ENCODE measurements at places on chromosomes 6 and 20. TPM values are rescaled to one million over a fixed set of nuclear protein-coding genes. Genes with fewer than 3 reads are reported as not detected.

- no peak overlapping the region for H3K4me3 ChIP-seq
- no peaks in the 10 kb centered on the region for H3K36me3 ChIP-seq
- H3K4me1 ChIP-seq, result no peaks in the 10 kb centered on the region
- H3K27ac ChIP-seq, result no peak overlapping the region
These were observed 559 bp upstream of the EYA4 start for GRCh38 chr6:133240511-133241085.

DNA sequence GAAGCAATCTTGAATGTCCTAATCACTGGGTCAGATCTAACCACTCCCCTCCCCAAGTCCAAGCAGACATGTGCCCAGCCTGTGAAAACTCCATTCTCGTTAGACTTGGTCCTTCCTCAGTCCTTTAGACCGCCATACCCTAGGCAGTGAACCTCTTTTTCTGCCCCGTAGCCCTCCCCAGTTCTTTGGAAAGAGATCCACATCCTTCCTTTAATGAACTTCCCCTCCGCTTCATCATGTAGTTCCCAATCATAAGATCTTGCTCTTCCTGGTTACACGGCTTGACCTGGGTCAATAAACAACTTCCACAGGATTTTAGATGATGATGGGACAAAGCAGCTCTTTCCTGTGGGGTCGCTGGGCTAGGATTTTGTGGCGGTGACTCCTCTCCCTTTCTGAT, 9.6 kb downstream of the AHCY start:
- H3K4me3 ChIP-seq, result no peak overlapping the region
- H3K27ac ChIP-seq, result no peak overlapping the region
- no peak for DNase-seq
- H3K36me3 ChIP-seq, result peaks cover 8% of the 10 kb centered on the region

DNA sequence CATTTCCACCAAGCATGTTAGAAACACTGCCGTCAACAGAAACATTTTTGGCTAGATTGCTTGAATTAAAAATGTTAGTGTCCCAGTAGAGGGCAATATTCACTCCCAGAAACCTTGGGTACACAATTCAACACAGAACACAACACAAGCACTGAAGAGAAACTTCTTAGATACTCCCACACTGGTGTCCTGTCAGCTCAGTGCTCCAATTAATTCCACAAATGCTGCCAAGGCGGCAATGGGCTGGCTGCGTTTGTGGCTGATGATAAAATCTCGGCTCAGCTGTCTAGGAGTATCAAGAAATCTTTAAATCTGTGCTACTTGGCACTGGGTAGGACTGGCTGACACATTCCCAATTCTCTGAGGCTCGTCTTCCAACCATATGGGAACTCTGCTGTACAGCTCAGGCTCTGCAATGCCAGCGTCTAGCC, 39.3 kb downstream of the BEND3 start:
- no peaks in the 10 kb centered on the region for H3K27me3 ChIP-seq
- H3K36me3 ChIP-seq, result no peaks in the 10 kb centered on the region
- no peak overlapping the region for H3K27ac ChIP-seq
- H3K4me3 ChIP-seq, result no peak overlapping the region

PLEKHG1 gene
- total RNA-seq, result 0.29 TPM

DNA sequence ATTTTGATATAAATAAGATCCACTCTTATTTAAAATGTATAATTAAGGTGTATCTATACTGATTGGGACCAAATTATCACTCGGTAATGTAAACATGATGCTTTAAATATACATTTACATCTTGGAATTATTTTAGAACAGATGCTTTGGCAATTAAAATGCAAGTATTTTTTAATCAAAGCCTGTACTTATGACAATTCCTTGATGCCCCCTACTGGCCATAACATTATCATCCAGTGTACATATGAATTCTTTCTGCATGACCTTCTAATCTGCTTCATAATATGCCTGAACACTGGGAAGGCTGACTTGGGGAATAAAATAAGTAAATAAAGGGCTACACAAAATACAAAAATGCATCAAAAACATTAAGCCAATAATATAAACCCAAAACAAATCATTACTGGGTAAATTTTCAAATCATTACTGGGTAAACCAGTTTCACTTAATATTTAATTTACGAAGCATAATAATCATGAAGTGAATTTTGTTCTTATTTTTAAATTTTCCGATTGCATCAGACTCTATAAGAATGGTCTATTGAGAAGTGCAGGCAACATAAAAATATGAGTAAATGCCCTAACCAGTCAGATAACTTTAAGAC, 65.1 kb downstream of the CGA start:
- no peak overlapping the region for H3K4me3 ChIP-seq
- H3K36me3 ChIP-seq, result no peaks in the 10 kb centered on the region
- H3K4me1 ChIP-seq, result no peaks in the 10 kb centered on the region
- no peaks in the 10 kb centered on the region for H3K27me3 ChIP-seq
- no peak overlapping the region for H3K27ac ChIP-seq

- no peak overlapping the region for H3K4me3 ChIP-seq
- no peak overlapping the region for H3K27ac ChIP-seq
- no peaks in the 10 kb centered on the region for H3K4me1 ChIP-seq
- peaks cover 20% of the 10 kb centered on the region for H3K27me3 ChIP-seq
These were observed 15.4 kb downstream of the RIN2 start for GRCh38 chr20:19773471-19773870.

DNA sequence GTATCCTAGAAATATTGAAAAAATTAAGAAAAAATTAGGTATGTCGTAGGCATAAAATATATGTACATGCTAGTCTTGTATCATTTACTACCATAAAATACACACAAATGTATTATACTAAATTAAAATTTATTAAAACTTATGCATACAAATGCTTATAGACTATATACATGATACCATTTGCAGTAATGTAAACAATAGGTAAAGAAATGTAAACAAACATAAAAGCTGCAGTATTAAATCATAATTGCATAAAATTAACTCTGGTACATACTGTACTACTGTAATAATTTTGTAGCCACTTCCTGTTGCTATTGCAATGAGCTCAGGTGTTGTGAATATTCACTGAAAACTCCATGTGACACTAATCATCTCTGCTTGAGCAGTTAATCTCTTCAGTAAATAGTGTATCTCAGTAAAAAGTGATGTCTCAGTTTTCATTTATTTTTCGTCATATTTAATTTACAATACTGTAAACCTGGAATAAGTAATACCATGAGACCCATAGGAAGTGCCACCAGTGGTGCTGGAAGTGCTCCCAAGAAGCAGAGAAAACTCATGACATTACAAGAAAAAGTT, 29.3 kb downstream of the RALGAPB start:
- peaks cover 43% of the 10 kb centered on the region for H3K36me3 ChIP-seq
- H3K27me3 ChIP-seq, result no peaks in the 10 kb centered on the region
- H3K4me3 ChIP-seq, result no peak overlapping the region
- H3K4me1 ChIP-seq, result no peaks in the 10 kb centered on the region
- no peak for DNase-seq

DNA sequence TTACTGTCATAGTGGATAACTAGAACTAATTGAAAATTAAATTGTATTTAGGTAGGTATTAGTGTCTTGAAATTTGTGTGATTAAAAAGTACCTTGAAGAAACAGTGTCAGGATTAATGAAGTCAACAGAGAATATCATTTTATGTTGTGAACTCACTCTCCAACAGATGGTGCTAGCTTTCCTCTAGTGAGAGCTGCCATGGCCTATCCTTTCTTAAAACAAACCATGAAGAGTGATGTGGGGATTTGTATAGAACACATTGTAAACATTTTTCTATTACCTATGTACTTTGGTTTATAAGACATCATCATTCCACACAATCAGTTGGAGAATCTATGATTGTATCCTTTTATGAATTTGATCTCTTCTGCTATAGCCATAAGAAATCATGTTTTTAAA, 4.8 kb upstream of the SRSF12 start:
- H3K4me3 ChIP-seq, result no peak overlapping the region
- H3K4me1 ChIP-seq, result peaks cover 5% of the 10 kb centered on the region
- no peaks in the 10 kb centered on the region for H3K36me3 ChIP-seq
- peaks cover 3% of the 10 kb centered on the region for H3K27me3 ChIP-seq

- no peaks in the 10 kb centered on the region for H3K36me3 ChIP-seq
- no peaks in the 10 kb centered on the region for H3K27me3 ChIP-seq
- no peaks in the 10 kb centered on the region for H3K4me1 ChIP-seq
These were observed 15.2 kb downstream of the NPEPL1 start for GRCh38 chr20:58707770-58708169.

IL17F gene
- 241 TPM for total RNA-seq

RAB44 gene
- total RNA-seq, result 4.1 TPM

DNA sequence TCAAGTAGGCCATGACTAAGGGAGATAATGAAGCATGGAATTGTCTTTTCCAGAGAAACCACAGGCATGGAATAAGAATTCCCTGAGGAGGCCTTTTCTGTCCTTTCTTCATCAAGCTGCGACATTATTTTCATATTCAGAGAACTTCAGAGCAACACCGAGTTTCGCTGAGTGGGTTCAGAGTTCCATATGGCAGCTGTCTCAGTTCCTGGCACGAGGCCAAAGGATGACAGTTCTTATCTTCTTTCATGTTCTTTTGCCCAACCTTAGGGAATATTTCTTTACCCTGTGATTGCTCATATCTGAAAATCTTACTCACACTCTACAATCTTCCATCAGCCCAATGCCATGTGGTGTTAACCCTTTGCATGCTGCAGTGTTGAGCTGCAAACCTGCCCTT, 135.3 kb upstream of the BMP2 start:
- no peak overlapping the region for H3K27ac ChIP-seq
- no peaks in the 10 kb centered on the region for H3K27me3 ChIP-seq
- H3K4me1 ChIP-seq, result peaks cover 8% of the 10 kb centered on the region
- no peak overlapping the region for H3K4me3 ChIP-seq
- H3K36me3 ChIP-seq, result no peaks in the 10 kb centered on the region

GRCh38 chr6:76810286-76810685, 653.0 kb downstream of the HTR1B start:
- DNase-seq, result no peak
- peaks cover 7% of the 10 kb centered on the region for H3K36me3 ChIP-seq
- H3K27me3 ChIP-seq, result no peaks in the 10 kb centered on the region

- no peak overlapping the region for H3K27ac ChIP-seq
- no peaks in the 10 kb centered on the region for H3K27me3 ChIP-seq
- no peaks in the 10 kb centered on the region for H3K4me1 ChIP-seq
- H3K36me3 ChIP-seq, result peaks cover 6% of the 10 kb centered on the region
- no peak overlapping the region for H3K4me3 ChIP-seq
These were observed 84.0 kb downstream of the TASP1 start for GRCh38 chr20:13554706-13555105.

DNA sequence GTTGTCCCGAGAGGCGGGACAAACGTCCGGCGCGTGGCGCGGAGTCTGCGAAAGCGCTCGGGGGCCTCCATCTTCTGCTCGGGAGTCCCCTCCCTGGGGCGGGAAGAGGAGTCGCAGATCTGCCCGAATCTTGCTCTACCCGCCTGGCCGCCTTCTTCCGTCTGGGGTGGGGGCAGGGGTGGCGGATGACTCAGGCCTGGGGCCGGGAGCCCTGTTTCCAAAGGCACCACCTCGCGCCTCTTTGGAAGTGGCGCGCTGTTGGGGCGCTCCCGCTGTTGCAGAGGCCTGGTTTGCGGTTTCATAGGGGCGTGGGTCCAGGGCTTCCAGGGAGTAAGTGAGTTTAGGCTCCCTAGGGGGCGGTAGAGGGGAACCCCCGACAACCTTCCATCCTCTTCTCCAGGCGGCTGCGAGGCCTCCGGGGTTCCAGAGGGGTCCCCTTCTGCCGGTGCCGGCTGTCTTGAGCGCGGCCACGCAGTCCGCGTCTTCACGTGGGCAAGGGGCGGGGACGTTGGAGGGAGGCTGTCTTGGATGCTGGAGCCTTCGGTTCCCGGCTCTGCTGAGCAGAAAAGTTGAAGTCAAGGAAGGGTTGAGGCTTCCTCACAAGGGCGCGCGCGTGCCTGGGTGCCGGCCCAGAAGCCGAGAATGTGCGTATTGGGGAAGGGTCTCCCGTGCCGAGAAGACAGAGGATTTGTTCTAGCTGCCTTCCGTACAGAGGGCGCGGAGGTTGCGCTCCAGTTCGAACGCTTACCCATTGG, 2.6 kb upstream of the TFAP2C start:
- H3K4me1 ChIP-seq, result peaks cover 2% of the 10 kb centered on the region
- no peak for DNase-seq
- H3K27ac ChIP-seq, result no peak overlapping the region

DNA sequence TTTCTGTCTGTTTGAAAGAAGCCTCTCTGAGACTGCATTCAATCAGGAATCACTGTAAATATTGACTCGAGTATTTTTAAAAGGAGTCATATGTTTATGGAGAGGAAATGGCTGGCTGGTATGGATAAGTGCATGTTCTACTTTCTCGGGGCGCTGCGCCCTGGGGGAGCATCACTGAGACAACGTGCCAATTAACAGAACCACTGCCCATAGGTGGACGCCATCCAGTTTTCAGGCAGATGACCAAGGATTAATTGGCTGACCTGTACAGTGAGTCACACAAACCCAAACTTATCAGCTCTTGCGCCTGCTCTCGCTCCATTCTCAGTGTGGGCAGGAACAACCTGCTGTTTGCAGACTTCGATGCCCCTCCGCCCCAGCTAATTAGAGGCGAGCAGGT, 571.2 kb downstream of the QKI start:
- no peak for DNase-seq
- no peak overlapping the region for H3K4me3 ChIP-seq
- H3K27ac ChIP-seq, result no peak overlapping the region
- peaks cover 12% of the 10 kb centered on the region for H3K4me1 ChIP-seq
- H3K27me3 ChIP-seq, result no peaks in the 10 kb centered on the region
- H3K36me3 ChIP-seq, result no peaks in the 10 kb centered on the region

EEF1A2 gene
- 3.1 TPM for total RNA-seq

ARMH2 gene
- total RNA-seq, result 1.3 TPM

- no peaks in the 10 kb centered on the region for H3K36me3 ChIP-seq
- no peaks in the 10 kb centered on the region for H3K4me1 ChIP-seq
- no peaks in the 10 kb centered on the region for H3K27me3 ChIP-seq
- no peak overlapping the region for H3K4me3 ChIP-seq
- DNase-seq, result no peak
These were observed 1287.0 kb upstream of the GJE1 start for GRCh38 chr6:140845701-140846100.

DNA sequence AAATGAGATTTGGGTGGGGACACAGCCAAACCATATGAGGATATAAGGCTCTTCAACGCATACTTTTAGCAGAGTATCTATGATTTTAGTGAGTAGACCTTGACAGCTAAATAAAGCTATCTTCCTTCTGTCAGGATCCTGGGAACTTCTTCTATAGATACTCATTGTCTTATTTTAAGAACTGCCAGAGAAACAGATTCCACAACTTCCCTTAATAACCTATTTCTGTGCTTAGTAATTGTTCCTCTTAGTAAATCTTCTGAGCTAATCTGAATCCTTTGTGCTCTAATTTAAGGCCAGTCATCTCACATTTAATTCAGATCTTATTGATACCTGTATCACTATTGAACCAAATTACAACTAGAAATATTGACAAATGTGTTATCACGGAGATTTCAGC, 64.0 kb upstream of the CEP85L start:
- no peak overlapping the region for H3K4me3 ChIP-seq
- no peaks in the 10 kb centered on the region for H3K27me3 ChIP-seq
- peaks cover 31% of the 10 kb centered on the region for H3K4me1 ChIP-seq
- no peaks in the 10 kb centered on the region for H3K36me3 ChIP-seq
- H3K27ac ChIP-seq, result no peak overlapping the region
- no peak for DNase-seq

GRCh38 chr20:32685541-32686529, 12.1 kb upstream of the C20orf203 start:
- H3K27me3 ChIP-seq, result no peaks in the 10 kb centered on the region
- no peak for DNase-seq
- H3K4me3 ChIP-seq, result no peak overlapping the region
- H3K36me3 ChIP-seq, result no peaks in the 10 kb centered on the region

Data from natural killer cell treated with Interleukin-12 subunit alpha and Interleukin-12 subunit beta and Interleukin-15 and Interleukin-18, amount 100 ng/mL, for 72 hours (primary cell).